ENCODE measurements at places on chromosomes 12 and 14. TPM values are rescaled to one million over a fixed set of nuclear protein-coding genes. Genes with fewer than 3 reads are reported as not detected.
A peak's percentile ranks its signal among the peaks of the same experiment; 100 is the strongest.

GRCh38 chr14:96100161-96101064, 61.3 kb downstream of the C14orf132 start:
- peak; percentile 59 for DNase-seq

The FRMD6 gene
- total RNA-seq: 4.4 TPM

GRCh38 chr14:63375769-63376168, 57.0 kb upstream of the GPHB5 start:
- no peak for DNase-seq

DNA sequence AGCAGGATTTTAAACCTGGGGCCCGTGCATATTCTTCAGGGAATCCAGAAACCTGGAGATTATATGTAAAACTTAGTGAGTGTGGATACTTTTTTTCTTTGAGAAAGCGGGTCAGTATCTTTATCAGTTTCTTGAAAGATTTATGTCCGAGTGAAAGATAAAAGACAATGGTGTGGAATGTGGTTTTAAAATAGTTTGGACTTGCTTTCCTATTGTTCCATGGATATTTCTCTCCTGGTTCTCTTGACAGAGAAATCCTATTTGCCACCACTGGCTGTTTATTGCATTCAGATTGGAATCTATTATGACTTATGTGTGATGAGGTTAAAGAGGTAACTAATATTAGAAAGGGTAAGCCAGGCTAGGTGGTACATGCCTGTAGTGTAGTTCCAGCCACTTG, 27.4 kb downstream of the KTN1 start:
- DNase-seq: no peak

DNA sequence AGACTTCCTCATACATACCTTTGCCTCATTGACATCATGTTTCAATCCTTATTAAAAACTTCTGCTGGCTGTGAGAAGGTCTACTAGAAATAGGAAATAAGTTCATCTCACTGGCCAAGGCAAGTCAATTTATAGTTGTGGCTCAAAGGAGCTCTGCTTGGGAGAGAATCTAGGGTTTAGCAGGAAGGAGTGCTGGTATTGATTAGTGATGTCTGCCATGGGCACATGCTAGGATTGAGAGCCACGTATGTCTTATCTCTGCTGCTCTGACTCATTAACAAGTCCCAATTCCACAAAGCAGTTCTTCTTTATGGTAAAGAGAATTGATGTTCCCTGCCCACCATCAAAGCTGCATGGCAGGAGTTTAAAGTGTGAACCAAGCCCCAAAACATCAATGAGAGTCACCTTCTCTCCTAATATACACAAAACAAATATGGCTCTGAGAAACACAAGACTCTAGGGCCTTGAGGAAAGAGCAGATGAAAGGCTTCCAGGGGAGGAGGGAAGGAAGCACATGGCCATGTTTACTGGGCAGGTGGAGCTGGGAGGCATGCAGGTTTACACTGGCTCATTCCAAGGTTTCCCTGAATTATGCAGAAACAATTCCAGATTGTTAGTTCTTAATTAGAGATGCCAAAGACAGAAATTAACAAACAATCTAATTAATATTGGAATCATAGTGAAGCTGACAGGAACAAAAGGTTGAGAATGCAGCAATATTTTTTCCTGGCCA, 931.9 kb upstream of the TMEM132C start:
- DNase-seq: no peak
